ENCODE measurements at places on chromosomes 7 and 10.

GRCh38 chr10:36254199-36254598 is 612.1 kb upstream of the FZD8 start:
- peak; percentile 45 for DNase-seq

GRCh38 chr10:124289851-124290795 is 128.6 kb downstream of the OAT start:
- DNase-seq, result no peak

GRCh38 chr10:17516376-17516775 is 62.0 kb upstream of the ST8SIA6 start:
- peak; percentile 90 for DNase-seq

DNA sequence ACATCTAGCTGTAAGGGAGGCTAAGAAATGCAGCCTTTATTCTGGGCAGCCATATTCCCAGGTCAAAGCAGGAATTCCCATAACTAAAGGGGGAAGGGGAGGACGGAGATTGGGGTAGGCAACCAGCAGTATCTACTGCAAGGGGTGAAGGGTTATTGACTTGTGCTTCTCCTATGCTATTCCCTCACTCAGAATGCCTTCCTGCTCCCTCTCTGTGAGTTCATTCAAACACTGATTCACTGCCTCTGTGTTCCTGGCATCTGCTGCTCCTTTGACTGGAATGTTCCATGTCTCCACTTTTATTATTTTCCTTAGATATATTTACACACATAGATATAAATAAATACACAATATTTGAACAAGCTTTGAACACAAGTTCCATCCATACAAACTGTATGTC is 11.1 kb downstream of the HTR7 start:
- DNase-seq, result no peak

DNA sequence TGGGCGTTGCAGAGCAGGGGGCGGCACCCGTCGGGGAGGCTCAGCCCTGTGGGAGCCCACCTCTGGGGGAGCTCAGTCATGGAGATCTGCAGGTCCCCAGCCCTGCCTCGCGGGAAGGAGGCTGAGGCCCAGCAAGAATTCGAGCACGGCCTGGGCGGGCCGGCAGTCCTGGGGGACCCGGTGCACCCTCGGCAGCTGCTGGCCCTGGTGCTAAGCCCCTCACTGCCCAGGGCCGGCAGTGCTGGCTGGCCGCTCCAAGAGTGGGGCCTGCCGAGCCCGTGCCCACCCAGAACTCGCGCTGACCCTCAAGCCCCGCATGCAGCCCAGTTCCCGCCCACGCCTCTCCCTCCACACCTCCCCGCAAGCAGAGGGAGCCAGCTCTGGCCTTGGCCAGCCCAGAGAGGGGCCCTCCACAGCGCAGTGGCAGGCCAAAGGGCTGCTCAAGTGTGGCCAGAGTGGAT is 76.2 kb downstream of the TMEM26 start:
- DNase-seq, result no peak

DNA sequence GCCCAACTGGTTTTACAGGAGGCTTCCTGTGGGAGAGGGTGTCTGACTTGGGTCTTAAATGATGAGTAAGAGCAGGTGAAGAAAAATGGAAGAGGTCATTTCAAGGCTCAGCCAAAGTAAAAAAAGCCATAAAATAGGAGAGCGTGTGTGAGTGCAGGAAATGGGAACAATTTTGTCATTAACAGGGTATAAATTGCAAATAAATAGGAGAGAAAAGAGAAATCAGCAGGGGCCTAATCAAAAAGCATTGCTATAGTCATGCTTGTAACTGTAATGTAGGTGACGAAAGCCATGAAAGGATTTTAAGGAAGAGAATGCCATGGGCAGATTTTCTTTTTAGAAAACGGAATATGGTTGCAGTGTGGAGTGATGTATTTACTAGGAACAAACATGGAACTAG is 15.7 kb upstream of the SEMA3A start:
- no peak for DNase-seq

DNA sequence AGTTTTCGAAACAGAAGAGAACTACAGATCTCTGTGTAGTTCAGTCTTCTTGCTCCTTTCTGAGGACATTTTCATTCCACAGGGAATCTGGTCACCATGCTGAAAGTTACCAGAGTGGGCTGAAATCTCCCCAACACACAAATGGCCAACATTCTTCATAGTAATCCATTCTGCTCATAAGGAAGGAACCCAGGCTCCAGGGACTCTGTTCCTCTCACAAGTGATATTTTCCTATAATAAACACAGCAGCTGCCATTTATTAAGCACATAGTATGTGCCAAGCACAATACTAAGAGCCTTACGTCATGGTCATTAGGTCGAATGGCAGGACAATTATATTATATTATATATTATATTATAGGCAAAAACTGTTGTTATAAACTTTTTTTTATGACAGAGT is 109.8 kb downstream of the RAB11FIP2 start:
- DNase-seq, result no peak

GRCh38 chr7:157638563-157638962 is 301.8 kb downstream of the DNAJB6 start:
- DNase-seq, result no peak

GRCh38 chr10:55410415-55410885 is 609.4 kb upstream of the PCDH15 start:
- DNase-seq, result peak; percentile 2

DNA sequence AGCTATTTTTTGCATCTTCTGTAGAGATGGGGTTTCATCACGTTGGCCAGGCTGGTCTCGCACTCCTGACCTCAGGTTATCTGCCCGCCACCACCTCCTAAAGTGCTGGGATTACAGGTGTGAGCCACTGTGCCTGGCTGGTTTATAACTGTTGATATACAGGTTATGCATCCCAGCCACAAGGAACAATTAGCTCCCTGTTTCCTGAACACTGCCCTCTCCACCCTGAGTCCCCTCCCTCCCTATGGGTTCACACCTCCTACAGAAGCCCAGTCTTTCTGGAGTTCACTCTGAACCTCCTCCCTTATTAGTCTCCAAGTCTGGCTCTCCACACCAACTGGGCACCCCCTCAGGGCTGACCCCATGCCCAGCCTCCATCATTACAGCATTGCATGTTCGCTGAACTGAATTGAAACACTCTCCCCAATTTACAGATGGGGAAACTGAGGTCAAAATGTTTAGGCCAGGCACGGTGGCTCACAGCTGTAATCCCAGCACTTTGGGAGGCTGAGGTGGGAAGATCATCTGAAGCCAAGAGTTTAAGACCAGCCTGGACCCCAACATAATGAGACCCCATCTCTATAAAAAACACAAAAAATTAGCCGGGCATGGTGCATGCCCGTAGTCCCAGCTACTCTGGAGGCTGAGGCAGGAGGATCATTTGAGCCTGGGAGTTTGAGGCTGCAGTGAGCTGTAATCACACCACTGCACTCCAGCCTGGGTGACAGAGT is 1.7 kb upstream of the CLIP2 start:
- DNase-seq, result no peak

- peak; percentile 24 for DNase-seq
These were observed 49.9 kb upstream of the COL1A2 start for GRCh38 chr7:94344826-94345225.

- DNase-seq, result peak; percentile 55
These were observed 38.1 kb downstream of the CFAP46 start for GRCh38 chr10:132904181-132904813.

DNA sequence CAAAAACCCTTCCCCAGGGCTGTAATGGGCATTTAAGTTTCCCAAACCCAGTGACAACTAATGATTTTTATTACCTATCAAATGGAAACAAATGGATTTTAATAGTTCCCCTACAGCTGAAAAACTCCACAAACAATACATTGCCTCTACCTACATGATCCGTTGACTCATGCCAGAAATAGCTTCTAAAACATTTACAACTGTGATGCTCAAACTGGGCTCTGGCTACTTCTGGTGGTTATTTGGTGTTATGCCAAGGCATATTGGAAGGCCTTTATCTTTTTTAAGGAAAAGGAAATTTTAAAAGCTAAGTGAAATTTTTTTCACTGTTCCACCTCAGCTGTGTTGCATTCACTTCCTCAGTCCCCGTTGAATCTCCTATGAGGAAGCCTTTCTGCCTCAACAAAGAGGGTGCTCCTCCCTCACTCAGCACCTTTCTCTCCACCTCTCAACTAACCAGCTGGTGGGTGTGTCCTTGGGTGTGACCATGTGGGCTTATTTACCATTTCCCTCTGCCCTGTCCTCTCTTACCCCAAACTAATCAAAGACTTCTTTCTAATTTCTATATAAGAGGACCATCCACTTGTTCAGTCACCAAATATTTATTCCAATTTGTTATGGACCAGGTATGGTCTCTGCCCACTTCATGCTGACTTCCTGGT is 82.9 kb downstream of the PRTFDC1 start:
- no peak for DNase-seq

DNA sequence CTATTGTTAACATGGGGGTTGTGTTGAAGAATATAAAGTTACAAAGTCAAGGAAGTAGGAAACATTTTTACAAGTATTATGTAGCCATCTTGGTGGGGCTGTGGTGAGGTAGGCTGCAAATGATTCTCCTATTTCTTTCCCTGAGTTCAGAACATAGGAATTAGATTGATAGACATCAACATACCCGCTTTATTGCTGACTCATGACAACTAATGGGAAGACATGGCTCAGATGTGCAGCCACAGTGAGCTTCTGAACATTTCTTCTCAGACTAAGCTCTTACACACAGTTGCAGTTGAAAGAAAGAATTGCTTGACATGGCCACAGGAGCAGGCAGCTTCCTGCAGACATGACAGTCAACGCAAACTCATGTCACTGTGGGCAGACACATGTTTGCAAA is 110.7 kb downstream of the ANKRD30A start:
- DNase-seq, result no peak

- no peak for DNase-seq
These were observed 266.5 kb upstream of the NPY start for GRCh38 chr7:24017519-24017918.

DNA sequence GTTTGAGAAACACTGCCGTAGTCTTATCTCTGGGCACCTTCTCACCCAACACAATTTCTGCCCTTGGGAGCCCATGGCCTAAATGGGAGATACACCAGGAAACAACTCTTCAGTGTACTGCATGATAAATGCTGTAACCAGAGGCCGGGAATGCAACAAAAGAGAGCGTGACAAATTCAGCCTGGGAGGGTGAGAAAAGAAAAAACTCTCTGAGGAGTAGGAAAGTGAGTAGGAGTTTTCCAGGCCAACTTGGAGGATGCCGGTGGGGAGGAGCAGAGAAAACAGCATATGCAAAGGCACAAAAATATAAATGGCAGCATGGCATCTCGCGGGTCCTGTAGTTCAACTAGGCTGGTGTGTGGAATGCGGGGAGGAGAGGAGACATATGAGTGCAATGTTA is 624.5 kb downstream of the PARD3 start:
- DNase-seq, result no peak

- DNase-seq, result no peak
These were observed 502.0 kb upstream of the MKI67 start for GRCh38 chr10:128628252-128628651.

DNA sequence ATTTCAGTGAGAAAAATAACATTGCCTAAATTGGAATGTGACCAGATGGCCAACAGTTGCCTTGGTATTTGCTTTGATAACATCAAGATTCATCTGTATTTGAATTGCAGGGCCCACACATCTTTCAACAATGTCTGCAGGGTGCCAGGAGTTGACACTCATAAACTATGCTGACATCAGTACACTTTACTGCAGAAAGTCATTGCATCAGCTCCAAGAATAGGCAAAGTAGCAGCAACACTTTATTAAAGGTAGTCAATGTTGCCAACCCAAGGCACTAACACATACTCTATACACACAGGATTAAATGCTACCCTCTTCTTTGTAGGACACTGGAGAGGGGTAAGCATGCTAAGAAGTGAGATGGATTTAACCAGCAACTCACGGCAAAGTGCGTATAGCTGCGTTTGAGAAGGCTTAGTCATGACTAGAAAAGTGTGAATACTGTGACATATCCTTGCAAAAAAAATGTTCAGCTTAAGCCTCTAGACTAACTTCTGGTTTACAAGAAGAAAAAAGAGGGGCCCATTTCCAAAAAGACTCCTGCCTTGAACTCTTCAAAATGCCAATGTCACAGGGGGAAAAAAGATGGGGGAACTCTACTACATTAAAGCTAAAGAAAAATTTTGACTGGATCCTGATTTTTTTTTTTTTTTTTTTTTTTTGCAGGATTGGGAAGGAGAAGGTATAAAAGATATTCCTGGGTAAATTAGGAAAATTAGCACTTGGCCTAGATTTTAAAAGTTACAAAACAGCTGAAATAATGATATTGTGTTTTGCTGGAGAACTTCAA is 2.2 kb downstream of the BBIP1 start:
- peak; percentile 55 for DNase-seq

DNA sequence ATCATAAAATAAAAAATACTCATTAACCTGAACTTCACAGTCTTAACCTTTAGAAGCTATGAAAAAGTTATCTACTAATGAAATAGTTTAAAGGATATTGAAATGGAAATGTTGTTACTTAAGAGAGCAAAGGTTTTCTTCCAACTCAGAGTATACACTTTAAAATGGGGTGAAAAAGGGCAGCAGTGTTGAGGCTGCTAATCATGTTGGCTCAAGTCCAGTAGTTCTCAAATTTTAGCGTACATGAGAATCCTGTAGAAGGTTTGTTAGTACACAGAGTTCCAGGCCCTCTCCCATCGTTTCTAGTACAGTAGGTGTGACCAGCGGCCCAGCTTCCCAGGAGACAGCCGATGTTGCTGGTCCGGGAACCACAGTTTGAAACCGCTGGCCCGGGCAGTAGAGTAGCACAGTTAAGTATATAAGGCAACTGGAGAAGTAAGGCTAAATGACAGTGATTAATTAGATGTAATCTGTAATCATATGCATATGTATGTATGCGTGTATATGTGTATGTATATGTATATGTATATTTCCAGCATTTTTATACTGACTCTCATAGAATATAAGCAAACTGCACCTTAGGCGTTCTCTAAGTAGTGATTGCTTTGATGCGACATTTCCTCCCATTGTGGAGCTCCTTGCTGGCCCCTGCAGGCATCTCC is 147.2 kb upstream of the PRR15 start:
- no peak for DNase-seq

DNA sequence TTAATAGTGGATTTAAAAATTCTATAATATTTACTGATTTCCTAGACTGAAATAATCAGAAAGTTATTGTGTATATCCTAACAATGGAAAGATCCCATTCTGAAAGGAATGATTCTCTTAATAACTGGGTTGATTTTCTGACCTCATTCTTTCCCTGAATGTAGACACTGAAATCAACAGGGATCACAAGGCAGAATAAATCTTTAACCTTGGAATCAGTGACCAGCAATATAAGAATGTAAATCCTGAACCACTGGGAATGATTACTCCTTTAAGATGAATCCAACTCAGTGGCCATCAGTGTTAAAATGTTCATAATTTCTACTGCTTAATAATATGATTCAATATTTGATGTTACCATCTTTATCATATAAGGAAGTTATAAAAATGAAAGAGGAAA is 47.6 kb downstream of the ANKRD26 start:
- DNase-seq, result peak; percentile 45

- DNase-seq, result no peak
These were observed 19.4 kb downstream of the OGDH start for GRCh38 chr7:44625526-44626471.

GRCh38 chr7:155269766-155270585 is 27.7 kb upstream of the INSIG1 start:
- DNase-seq, result no peak

DNA sequence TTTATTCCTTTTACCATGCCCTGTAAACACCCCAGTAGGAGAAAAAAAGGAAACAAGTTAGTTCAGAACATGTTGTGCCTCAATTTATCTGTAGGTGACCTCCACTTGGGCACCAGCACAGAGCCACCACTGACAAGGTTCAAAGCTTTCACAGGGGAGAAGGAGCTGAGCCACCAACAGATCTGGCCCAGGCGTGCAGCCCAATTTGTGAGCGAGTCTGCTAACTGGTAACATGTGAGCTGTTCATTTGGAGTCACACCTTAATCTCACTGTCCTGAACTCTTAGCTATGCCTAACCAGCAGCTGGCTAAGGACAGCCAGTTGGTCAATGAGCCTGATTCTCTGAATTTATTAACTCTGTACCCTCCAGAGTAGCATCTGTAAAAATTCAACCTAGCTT is 78.4 kb upstream of the CAMK2B start:
- DNase-seq, result no peak

Data from kidney tubule cell (primary cell).